CD8-positive, alpha-beta memory T cell (primary cell): ENCODE measurements at places on chromosomes 16 and 17. TPM values are rescaled to one million over a fixed set of nuclear protein-coding genes. Genes with fewer than 3 reads are reported as not detected.

- no peak overlapping the region for H3K27ac ChIP-seq
- no peaks in the 10 kb centered on the region for H3K4me1 ChIP-seq
- DNase-seq, result no peak
- H3K4me3 ChIP-seq, result no peak overlapping the region
- H3K36me3 ChIP-seq, result peaks cover 9% of the 10 kb centered on the region
Observed at GRCh38 chr16:30884760-30885159, 9.1 kb downstream of the BCL7C start.

DNA sequence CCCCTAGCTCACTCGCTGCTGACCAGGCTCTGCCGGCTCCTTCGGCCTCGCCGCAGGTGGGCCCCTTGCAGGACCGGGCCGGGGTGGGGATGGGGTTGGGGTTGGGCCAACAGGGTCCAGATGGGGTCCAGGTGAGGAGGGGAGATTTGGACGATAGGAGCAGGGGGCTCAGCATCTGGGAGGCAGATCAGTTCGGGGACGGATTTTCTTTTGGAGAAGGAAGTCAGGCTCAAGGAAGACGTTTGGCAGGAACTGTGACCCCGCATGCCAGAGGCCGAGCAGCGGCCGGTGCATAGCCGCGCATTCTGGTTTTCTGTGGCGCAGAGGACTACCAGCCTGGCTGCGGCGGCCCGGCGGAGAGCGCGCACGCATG, 845 bp upstream of the ALDOA start:
- no peaks in the 10 kb centered on the region for H3K27me3 ChIP-seq
- H3K4me1 ChIP-seq, result peaks cover 41% of the 10 kb centered on the region
- peaks cover 30% of the 10 kb centered on the region for H3K36me3 ChIP-seq
- peak overlapping the region; percentile 85 for H3K4me3 ChIP-seq

GRCh38 chr16:29644338-29644857, 18.6 kb upstream of the SPN start:
- H3K4me3 ChIP-seq, result no peak overlapping the region
- H3K36me3 ChIP-seq, result no peaks in the 10 kb centered on the region
- DNase-seq, result no peak
- H3K27ac ChIP-seq, result no peak overlapping the region
- no peaks in the 10 kb centered on the region for H3K27me3 ChIP-seq

GRCh38 chr16:53715023-53715384, 11.0 kb downstream of the FTO start:
- H3K4me1 ChIP-seq, result no peaks in the 10 kb centered on the region
- H3K27me3 ChIP-seq, result no peaks in the 10 kb centered on the region
- H3K36me3 ChIP-seq, result no peaks in the 10 kb centered on the region
- no peak overlapping the region for H3K27ac ChIP-seq
- DNase-seq, result no peak

- no peak for DNase-seq
- no peaks in the 10 kb centered on the region for H3K27me3 ChIP-seq
- H3K36me3 ChIP-seq, result no peaks in the 10 kb centered on the region
- no peak overlapping the region for H3K4me3 ChIP-seq
- peaks cover under 1% of the 10 kb centered on the region for H3K4me1 ChIP-seq
Observed at GRCh38 chr16:87971933-87972332, 20.7 kb downstream of the BANP start.

- no peaks in the 10 kb centered on the region for H3K4me1 ChIP-seq
- no peak overlapping the region for H3K27ac ChIP-seq
- DNase-seq, result no peak
- H3K36me3 ChIP-seq, result peaks cover 11% of the 10 kb centered on the region
Observed at GRCh38 chr17:62587554-62587953, 39.9 kb upstream of the MRC2 start.

- H3K27me3 ChIP-seq, result no peaks in the 10 kb centered on the region
- H3K27ac ChIP-seq, result no peak overlapping the region
- no peaks in the 10 kb centered on the region for H3K36me3 ChIP-seq
- H3K4me1 ChIP-seq, result no peaks in the 10 kb centered on the region
Observed at GRCh38 chr17:67312265-67312664, 54.1 kb downstream of the PSMD12 start.

DNA sequence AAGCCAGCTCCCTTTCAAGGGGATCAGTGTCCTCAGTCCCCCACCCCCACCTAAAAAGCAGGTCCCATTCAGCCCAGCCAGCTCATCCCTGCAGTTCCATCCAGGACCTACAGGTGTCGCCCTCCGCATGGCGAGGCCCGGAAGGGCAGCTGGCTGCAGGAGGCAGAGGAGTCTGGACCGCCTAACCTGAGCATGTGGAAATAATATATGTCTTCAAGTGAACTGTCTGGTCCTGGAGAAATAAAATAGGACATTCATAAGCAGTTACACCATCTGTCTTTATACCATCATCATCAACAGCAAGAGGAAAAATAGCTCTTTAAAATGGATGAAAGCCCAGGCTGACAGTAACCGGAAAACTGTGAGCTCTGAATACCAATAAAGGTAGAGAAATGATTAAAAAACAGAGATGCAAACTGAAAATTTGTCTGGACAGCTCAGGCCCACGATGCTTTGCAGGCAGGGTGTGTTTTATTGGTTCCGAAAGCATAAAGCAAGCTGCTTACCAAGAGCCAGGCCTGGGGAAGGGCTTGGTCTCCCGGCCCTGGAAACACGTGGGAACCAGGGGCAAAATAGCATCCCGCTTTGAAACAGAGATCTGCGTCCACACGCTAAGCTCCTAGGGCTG, 215.2 kb downstream of the ZFHX3 start:
- H3K36me3 ChIP-seq, result no peaks in the 10 kb centered on the region
- peak; percentile 11 for DNase-seq
- no peak overlapping the region for H3K4me3 ChIP-seq
- no peaks in the 10 kb centered on the region for H3K4me1 ChIP-seq
- no peak overlapping the region for H3K27ac ChIP-seq

DNA sequence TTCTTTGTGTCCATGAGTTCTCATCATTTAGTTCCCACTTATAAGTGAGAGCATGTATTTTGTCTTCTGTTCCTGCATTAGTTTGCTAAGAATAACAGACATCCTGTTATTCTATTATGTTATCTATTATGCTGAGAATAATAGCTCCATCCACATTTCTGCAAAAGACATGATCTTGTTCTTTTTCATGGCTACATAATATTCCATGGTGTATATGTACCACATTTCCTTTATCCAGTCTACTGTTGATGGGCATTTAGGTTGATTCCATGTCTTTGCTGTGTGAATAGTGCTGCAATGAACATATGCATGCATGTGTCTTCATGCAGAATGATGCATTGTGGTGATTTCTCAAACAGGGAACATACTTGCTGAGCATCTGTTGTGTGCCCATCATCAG, 21.4 kb downstream of the PIK3R5 start:
- DNase-seq, result no peak
- H3K27ac ChIP-seq, result no peak overlapping the region
- H3K27me3 ChIP-seq, result no peaks in the 10 kb centered on the region

DNA sequence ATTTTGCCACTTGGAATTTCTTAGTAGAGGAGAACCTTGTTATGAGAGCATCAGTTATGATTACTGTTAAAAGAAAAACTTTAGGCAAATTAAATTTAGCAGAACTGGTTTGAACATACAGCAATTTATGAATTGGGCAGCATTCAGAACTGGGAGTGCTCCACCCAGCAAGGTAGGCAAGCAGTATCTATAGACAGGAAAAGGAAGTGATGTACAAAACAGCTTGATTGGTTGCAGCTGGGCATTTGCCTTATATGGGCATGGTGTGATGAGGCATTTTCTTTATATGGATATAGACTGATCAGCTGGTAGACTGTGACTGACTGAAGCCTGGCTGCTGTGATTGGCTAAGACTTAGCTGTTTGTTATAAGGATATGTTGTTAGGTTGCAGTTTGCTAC, 17.6 kb upstream of the CYLD start:
- no peaks in the 10 kb centered on the region for H3K36me3 ChIP-seq
- DNase-seq, result no peak
- H3K4me3 ChIP-seq, result no peak overlapping the region
- H3K4me1 ChIP-seq, result peaks cover 29% of the 10 kb centered on the region
- H3K27ac ChIP-seq, result no peak overlapping the region

DNA sequence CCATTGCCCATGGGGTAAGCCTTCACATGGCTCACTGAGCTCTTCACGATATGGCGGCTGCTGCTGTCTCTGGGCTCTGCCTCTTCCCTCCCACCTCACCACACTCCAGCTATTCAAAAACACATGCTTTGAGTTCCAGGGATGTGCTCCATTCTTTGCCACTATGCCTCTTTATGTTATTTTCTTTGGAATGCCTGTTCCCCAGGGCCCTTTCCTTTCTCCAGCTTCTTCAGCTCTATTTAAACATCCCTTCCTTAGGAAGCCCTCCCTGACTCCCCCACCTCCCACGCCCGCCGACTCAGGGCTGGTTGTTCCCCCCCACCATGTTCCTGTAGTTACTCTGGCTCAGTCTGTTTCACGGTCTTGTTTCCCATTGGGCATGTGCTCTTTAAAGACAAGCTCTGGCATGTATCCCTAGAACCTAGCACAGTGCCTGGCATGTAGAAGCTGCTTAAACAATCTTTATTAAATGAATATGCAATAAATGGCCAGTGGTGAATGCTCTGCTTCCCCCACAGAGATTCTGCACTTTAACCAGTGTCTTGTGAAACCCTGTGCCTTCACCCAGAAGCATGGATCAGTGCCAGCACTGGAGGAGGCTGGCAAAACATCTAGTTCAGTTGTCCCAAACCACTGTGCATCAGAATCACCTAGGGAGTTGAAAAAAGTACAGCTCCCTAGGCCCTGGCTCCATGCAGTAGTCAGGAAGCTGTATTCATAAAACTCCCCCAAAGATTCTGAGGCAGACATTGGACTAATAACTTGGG, 6.9 kb downstream of the MYCBPAP start:
- peaks cover 6% of the 10 kb centered on the region for H3K4me1 ChIP-seq
- no peaks in the 10 kb centered on the region for H3K36me3 ChIP-seq
- no peak overlapping the region for H3K27ac ChIP-seq
- DNase-seq, result no peak

- H3K27me3 ChIP-seq, result peaks cover 4% of the 10 kb centered on the region
- no peaks in the 10 kb centered on the region for H3K36me3 ChIP-seq
- H3K4me3 ChIP-seq, result no peak overlapping the region
- no peak overlapping the region for H3K27ac ChIP-seq
- no peak for DNase-seq
Observed at GRCh38 chr17:6514371-6514770, 42.0 kb downstream of the PITPNM3 start.

GRCh38 chr17:30832438-30833124, 815 bp downstream of the ATAD5 start:
- no peaks in the 10 kb centered on the region for H3K36me3 ChIP-seq
- peaks cover 13% of the 10 kb centered on the region for H3K4me1 ChIP-seq
- H3K27ac ChIP-seq, result peak overlapping the region; percentile 52
- H3K4me3 ChIP-seq, result peak overlapping the region; percentile 90
- no peak for DNase-seq

DNA sequence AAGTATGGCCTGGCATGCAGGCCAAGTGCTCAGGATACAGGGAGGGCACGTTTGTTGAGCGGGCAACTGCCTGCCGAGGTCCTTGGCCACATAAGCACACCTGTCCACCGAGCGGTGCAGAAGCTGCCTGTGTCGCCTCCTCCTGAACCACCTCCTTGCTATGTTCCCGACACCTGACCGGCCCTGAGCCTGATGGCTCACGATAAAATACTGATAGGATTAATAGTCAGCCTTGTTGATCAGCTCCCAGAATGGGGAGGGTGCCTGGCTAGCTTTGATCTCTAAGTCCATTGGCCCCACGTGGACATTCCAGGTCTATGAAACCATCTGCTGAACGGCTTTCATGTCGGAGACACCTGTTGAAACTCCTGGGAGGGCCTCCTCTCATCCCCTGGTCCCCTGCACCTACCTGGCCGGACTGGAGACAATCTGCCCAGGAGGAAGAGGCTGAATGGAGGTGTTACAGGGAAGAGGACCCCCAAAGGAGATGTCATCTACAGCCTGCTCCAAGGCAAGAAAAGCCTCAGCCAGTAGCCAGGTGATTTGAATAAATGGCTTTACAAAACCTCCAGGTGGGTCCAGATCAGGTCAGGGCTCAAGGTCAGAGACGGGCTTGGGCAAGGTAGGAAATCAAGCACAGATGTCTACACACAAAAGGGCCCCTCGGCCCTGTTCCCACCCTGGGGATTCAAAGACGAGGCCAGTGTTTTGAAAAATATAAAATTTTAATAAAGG, 33.4 kb downstream of the AXIN2 start:
- no peaks in the 10 kb centered on the region for H3K27me3 ChIP-seq
- peaks cover 4% of the 10 kb centered on the region for H3K36me3 ChIP-seq
- no peak for DNase-seq
- peaks cover 17% of the 10 kb centered on the region for H3K4me1 ChIP-seq
- no peak overlapping the region for H3K27ac ChIP-seq

GRCh38 chr16:49466881-49467280, 93.3 kb downstream of the C16orf78 start:
- H3K36me3 ChIP-seq, result no peaks in the 10 kb centered on the region
- H3K4me1 ChIP-seq, result peaks cover 34% of the 10 kb centered on the region
- no peak for DNase-seq
- no peaks in the 10 kb centered on the region for H3K27me3 ChIP-seq
- no peak overlapping the region for H3K4me3 ChIP-seq
- no peak overlapping the region for H3K27ac ChIP-seq

DNA sequence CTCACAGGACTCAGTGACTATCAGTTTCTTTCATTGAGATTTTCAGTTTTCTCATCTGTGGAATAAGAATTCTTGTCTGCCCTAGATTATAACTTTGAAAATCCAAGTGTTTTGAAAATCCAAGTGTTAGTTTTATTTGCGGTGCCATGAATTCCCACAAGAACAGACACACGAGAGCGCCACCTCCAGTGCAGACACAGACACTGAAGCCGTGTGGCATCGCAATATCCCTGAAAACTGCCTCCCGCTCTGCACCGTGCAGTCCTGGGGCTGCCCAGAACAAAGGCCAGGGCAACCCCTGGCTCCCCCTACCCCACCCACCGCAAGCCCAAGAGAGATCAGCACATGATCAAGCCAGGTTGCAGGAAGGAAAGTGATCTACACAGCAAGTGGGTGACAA, 229.5 kb upstream of the ASIC2 start:
- H3K36me3 ChIP-seq, result no peaks in the 10 kb centered on the region
- no peaks in the 10 kb centered on the region for H3K27me3 ChIP-seq
- DNase-seq, result no peak
- H3K27ac ChIP-seq, result no peak overlapping the region
- no peak overlapping the region for H3K4me3 ChIP-seq

DNA sequence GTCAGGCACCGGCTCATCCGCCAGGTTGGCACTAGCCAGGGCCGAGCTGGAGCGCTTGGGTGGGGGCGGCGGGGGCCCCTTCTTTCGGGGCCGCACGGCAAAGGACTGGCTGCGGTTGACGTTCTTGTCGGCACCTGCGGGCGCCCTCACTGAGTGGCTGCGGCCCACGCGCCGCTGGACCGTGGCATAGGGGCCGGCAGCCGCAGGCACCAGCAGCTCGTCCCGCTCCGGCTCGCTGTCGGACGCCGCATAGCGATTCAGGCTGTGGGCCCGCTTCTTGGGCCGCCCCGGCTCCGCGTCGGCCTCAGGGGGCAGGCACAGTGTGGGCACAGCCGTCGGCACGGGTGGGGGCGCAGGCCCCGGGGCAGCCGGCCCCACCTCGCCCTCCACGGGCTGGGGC, 15.9 kb downstream of the CASKIN1 start:
- H3K4me3 ChIP-seq, result no peak overlapping the region
- peaks cover 7% of the 10 kb centered on the region for H3K36me3 ChIP-seq
- H3K27me3 ChIP-seq, result no peaks in the 10 kb centered on the region
- no peak for DNase-seq

Gene GEMIN4
- total RNA-seq, result 56.5 TPM

Gene SOST
- total RNA-seq, result not detected

Gene MYADML2
- not detected for total RNA-seq

Gene ARHGDIG
- not detected for total RNA-seq

Gene TBC1D28
- not detected for total RNA-seq

Gene KRTAP9-4
- total RNA-seq, result not detected

Gene SNX20
- 27.8 TPM for total RNA-seq
